ENCODE measurements at places on chromosomes 5 and 9.

DNA sequence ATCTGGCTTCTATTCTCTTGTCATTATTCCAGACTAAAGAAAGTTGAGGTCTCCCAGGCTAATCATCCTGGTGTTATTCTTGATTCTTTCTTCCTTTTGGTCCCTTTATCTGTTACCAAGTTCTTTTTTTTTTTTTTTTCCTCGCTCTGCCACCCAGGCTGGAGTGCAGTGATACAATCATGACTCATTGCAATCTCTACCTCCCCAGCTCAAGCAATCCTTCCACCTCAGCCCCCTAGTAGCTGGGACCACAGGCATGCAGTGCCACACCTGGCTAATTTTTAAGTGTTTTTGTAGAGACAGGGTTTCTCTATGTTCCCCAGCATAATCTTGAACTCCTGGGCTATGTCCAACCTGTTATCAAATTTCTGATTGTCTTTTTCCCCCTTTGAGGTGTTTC, 126.6 kb upstream of the DHFR start:
- DNase-seq, result no peak

- DNase-seq, result no peak
These were observed 275.1 kb downstream of the BRINP1 start for GRCh38 chr9:119094086-119094485.

- DNase-seq, result no peak
These were observed 275.6 kb downstream of the KDM4C start for GRCh38 chr9:7033076-7034045.

DNA sequence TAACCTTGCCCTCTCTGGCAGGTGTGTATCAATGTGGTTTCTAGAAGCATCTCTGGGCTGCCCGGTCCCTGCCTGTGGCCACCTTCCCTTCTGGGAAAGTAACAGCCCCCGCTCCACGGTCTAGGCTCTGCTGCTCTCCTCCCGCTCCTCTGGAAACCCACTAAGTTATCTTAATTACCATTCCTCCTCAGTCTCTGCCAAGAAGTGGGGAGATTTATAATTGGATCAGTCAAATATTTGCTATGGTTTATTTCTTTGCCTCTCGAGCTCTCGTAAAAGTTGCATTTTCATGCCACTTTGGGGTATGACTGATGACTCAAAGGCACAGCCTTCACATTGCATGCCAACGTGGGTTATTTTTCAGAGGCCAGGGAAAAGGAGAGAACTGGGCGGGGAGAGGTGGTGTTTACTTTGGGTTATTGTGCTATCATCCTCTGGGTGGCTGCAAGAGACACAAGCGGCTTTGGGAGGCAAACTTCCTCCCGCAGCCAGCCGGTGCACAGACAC, 205.3 kb upstream of the WWC1 start:
- no peak for DNase-seq

DNA sequence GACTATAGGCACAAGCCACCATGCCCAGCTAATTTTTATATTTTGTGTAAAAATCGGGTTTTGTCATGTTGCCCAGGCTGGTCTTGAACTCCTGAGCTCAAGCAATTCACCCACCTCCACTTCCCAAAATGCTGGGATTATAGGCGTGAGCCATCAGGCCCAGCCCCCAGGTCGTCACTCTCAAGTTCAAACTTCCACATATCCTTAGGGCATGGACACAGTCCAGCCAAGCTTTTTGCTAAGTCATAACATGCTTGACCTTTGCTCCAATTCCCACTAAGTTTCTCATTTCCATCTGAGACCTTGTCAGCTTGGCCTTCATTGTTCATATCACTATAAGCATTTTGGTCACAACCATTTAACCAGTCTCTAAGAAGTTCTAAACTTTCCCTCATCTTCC, 43.9 kb upstream of the ARAP3 start:
- DNase-seq, result no peak

DNA sequence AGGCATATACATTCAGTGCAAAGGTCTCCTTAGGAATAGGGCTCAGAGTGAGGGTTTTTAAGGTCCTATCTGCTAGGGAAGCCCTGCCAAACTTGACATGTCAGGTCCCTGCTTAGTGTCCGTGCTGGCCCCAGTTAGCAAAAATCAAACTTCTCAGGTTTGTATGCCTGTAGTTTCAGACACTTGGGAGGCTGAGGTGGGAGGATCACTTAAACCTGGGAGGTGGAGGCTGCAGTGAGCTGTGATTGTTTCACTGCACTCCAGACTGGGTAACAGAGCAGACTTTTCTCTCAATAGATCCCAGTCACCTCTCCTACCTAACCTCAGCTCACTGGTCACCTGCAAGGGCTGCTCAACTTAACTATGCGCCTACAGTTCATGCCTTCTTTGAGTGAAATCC, 18.7 kb upstream of the TMEM245 start:
- no peak for DNase-seq

DNA sequence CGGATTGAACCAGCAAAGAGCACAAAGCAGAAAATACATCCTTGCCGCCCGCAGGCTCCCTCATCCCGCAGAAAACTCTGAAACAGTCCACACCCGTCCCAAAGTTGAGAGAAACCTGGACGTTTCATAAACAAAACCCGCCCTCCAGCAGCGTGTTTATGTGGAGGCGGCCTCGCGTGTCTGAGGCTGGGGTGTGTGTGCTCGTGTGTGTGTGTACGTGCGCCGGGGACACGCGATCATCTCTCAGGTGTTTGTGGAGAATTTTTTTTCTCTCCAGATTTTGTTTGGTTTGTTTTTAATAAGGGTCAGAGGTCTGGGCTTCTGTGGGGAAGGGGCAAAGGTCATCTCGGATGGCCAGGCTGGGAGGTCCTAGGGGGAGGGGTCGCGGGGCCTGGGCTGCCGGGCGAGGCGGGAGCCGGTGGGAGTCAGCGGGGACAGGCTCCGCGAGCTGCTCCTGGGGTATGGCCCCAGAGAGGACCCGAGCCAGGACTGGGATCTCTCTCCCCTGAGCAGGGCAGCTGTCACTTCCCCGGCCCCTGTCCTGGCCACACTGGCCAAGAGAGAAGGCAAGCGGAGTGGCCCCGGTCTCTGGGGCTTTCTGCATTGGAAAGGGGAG, 206.4 kb downstream of the C9orf50 start:
- DNase-seq, result no peak

DNA sequence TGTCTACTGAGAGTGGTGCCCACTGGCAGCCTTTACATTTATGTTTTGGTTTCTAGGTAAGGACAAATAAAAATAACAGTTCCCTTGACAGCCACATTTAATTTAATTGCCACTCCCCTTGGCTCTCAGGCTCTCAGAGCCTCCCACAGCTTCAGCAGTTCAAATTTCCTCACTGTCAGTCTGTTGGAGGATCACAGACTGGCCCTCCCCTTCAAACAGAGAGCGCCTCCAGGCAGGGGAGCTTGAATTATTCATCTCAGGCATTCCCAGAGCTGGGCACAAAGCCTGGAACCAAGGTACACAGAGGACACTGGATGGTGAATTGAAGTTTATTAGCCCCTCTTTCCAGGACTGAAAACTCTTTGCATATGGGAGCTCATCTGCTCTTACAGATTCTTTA, 407.7 kb downstream of the SPOCK1 start:
- DNase-seq, result no peak

GRCh38 chr9:14331120-14331519, 17.2 kb upstream of the NFIB start:
- DNase-seq, result no peak

DNA sequence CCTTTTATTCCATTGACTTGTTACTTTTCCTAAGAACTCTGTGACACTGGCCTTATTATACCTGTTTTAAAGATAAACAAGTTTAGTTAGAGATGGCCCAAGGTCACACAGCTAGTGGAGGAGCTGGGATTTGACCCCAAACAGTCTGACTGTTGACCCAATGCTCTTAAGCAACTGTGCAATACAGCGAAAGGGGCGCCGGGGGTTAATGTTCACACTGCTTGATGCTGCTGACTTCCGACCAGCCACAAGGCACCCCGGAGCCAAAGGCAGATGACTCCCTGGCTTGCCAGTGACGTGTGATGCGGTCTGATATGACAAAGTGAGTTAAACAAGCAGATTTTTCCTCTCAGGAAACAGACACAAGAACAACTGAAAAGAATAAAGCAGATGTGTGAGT, 23.9 kb downstream of the PIK3R1 start:
- DNase-seq, result no peak

DNA sequence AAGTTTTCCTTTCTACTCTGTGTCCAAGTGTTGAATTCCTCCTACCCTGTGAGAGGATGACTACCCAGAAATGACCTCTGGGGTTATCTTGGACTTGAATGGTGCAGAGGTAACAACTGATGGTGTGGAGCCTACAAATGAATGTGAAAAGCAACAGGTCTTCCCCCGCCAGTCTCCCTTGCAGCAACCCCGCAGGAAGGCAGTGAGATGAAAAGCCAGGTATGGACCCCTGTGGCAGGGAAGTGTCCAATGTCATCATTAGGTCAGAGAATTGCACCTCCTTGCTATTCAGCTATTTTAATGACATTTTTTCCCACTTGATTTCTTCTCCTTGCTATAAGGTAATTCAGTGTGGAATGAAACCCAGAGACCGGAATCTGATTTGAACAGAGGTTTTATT, 58.5 kb downstream of the MAT2B start:
- no peak for DNase-seq

DNA sequence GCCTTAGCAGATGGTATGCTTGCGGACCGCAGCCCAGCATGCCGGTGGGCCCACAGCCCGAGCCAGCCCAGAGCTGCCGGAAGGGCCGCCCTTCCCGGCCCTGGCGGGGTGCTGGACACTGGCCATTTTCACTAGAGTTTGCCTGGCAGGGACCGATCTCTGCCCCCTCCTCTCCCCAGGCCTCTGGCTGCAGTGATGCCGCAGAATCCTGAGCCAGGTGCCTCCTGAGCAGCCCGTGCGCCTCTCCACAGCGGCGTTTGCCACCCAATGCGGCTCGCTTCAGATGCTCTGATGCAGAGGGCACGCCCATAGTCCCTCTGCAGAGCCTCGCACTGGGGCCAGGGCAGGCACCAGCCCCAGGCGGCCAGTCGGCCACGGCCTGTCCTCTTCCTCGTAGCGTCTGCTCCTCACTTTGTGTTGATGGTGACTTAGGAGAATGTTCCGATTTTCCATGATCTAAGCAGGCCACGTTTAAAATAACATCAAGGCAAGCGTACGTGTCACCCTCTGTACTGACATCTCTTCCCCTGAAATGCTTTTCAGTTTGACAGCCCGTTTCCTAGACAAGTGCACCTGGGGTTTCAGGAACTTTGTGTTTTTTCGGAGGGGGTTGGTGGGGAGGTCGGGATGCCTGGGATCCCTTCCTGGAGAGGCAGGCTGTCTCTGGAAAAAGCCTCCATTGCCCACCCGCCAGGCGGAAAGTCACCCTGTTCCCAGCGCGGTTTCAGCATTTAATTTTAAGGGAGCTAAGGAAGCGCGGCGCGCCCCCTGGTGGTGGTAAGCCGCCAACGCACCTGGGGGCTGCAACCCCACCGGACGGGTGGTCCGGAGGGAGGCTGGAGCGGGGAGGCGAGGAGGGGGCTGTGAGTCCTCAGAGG, 29.8 kb upstream of the HMCN2 start:
- DNase-seq, result no peak

DNA sequence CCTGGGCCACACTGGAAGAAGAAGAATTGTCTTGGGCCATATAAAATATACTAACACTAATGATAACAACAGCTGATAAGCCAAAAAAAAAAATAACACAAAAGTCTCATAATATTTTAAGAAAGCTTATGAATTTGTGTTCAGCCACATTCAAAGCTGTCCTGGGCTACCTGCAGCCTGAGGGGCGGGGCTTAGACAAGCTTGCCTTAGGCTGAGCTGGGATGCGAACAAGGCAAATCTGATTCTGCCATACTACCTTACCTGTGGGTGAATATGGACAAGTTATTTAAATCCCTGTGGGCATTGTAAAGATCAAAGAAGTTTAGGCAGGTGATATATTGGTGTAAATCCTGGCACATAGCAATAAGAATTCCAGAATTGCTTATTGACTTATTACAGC, 212.3 kb upstream of the ATP10B start:
- no peak for DNase-seq

DNA sequence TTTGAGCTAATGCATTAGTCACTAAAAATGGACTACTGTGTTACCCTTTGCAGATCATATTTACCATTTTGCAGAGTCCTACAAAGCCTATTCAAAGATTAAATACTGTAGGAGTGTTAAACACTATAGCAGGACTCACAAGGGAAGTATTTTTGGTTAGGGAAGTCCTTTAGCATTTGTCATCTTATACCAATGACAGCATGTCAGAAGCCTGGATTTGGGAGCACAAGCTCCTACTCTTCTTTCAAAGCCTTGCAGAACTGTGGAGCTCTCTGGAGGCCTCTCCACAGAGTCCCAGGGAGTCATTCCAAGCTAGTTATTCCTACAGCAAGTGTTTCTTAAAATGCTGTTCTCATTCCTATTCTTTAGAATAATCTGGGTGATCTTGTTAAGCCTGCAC, 288.8 kb downstream of the PIK3R1 start:
- DNase-seq, result no peak

- DNase-seq, result no peak
These were observed 7.2 kb downstream of the MLANA start for GRCh38 chr9:5897851-5898250.

GRCh38 chr5:14771972-14772371, 99.6 kb downstream of the ANKH start:
- no peak for DNase-seq

- DNase-seq, result no peak
These were observed 17.7 kb downstream of the IL31RA start for GRCh38 chr5:55868846-55869245.

GRCh38 chr5:63923914-63924313, 38.3 kb downstream of the HTR1A start:
- DNase-seq, result no peak

DNA sequence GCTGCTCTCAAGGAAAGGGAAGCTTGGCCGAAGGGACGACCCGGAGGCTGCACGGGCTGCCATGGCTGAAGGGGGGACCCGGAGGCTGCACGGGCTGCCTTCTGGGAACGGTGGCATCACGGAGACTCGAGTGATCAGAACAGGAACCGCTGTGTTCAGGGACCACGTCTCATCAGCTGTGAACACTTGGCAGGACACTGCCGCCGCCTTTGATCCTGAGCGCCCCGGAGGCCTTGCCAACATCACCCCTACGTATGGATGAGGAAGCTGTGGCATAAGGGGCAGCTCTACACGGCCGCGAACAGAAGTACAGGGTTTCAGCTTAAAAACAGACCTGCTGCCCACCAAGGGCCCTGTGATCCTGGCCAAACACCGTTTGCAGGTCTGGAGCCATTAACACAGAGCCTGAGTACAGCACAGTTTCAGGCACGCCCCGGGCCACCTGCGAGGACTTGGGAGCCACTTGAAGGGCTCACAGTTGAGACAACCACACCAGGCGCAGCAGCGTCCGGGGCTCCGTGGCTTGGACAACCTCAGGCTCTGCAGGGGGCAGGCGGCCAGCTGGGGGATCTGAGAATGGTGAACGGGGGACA, 23.9 kb upstream of the TERT start:
- DNase-seq, result no peak

- DNase-seq, result no peak
These were observed 572 bp downstream of the ZDHHC21 start for GRCh38 chr9:14692470-14693250.

DNA sequence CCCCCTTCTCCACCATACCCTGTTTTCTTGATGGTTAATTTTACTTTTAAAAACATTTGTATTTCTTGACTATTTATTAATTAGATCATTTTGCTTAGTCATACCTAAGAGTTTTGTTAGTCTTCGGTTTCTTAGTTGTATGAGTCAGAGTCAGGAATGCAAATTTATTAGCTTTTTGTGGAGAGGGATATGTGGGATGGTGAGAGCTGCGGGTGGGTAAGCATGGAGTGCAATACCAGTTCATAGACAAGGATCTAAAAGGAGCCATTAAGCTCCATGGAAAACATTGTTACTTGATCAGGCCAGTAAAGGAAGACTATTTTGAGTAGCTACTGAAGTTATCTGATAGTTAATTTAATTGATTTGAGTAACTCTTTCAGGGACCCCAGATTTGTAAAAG, 77.5 kb downstream of the ZSWIM6 start:
- no peak for DNase-seq

GRCh38 chr9:35882996-35883395, 12.8 kb upstream of the OR13J1 start:
- no peak for DNase-seq
